ENCODE measurements at places on chromosomes 4 and X.

DNA sequence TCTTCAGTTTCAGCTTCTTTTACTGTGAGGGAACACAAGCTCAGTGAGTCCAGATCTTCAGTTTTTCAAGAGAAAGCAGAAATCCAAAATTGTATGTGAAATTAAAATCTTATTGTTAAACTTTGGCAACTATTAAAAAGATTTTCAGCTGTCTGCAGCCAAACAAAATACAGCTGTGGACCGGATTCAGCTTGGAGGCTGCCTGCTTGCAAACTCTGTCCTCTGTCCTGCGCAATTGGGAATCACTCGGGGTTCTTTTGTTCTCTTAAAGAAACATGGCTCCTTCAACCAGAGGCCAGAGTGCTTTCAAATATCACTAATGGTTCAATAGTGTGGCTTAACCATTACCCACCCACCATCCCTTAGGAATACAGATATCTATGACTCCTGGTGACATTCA, 201.2 kb downstream of the CHIC2 start:
- DNase-seq = no peak

- no peak for DNase-seq
Observed at GRCh38 chr4:60034361-60034760, 1165.8 kb upstream of the ADGRL3 start.

- no peak for DNase-seq
Observed at GRCh38 chr4:156336511-156336910, 382.8 kb upstream of the CTSO start.

GRCh38 chrX:139543920-139544319, 13.4 kb downstream of the F9 start:
- DNase-seq = no peak

GRCh38 chr4:167424341-167425256, 190.3 kb upstream of the SPOCK3 start:
- no peak for DNase-seq

DNA sequence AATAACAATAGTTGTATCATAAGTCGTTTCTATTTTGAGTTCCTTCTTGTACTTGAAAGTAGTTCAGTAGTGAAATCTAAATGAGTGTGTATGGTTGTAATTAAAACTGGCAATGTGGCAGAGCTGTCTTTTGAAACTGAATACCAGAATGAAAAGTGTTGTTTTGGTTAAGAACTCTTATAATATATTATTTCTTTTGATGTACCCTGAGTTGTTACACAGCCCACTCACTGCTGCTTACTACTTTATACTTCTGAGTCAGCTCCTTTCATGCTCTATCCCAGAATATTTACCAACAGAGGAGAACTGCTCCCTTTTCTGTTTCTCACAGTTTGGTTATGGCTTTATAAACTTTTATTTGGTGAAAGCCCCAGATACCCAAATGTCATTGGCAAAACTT, 28.8 kb downstream of the FAM199X start:
- no peak for DNase-seq

- peak; percentile 16 for DNase-seq
Observed at GRCh38 chr4:8594097-8595038, 1.8 kb downstream of the CPZ start.

- DNase-seq = peak; percentile 73
Observed at GRCh38 chrX:29470030-29470429, 745.3 kb upstream of the MAGEB2 start.

DNA sequence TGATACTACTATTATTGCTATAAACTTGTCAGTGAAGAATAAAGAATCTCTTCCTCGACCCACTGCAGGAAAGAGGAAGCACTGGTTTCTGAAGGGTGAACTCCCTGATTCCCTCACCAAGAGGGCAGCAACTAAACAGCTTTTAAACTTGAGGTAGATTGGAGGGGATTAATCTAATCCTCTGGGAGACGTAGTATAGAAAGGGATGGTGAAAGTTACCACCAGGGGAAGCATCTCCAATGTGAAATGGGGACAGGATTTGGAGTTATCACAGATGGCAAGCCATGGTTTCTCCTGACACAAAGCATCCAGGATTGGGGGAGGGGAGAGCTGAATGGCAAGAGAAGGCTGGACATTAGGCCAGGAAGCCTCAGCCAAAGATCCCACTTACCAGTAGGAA, 62.7 kb upstream of the PTPN13 start:
- DNase-seq = no peak

- no peak for DNase-seq
Observed at GRCh38 chrX:2627272-2627867, 63.7 kb upstream of the CD99 start.

DNA sequence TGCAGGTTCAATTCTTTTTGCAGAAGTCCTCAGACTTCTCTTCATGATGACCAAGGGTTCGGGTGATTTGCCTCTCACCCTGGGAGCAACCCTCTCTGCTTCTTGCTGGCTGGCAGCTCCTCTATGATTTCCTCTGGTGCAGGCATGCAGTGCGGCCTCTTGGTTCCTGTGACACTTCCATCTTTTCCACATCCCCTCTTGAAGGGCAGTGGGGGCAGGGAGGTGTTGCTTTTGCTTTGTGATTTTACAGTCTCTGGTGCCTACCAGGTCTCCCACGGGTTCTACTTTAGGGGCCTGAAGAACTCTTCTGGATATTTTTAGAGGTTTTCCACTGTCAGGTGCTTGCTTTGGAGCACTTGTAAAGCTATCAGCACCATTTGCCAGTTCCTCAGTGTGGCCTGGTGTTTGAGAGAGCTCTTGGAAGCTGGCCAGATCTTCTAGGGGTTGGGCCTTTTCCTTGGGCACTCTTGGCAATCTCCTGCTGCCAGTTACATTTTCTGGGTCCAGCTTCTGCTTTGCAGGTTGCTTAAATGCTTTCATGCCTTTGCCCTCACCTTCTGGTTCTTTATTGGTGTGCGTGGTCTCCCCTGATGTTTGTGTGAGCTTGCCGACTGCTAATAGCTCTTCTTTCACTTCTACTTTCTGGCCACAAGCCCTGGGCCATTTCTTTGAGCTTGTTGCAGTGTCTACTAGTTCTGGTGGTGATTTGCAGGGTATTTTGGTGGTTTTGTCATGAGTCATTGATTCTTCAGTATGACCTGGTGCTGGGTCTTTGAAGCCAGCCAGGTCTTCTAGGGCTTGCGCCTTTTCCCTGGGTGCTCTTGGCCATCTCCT, 11.5 kb upstream of the CHST7 start:
- no peak for DNase-seq

DNA sequence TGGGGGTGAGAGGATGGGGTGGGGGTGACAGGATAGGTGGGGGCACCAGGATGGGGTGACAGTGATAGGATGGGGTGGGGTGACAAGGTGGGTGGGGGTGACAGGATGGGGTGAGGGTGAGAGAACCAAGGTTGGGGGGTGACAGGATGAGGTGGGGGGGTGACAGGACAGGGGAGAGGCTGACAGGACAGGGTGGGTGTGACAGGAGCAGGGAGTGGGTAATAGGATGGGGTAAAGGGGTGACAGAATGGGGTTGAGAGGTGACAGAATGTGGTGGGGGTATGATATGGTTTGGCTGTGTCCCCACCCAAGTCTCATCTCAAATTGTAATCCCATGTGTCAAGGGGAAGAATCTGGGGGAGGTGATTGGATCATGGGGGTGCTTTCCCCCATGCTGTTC, 26.0 kb downstream of the RNF212 start:
- DNase-seq = no peak

GRCh38 chr4:81839347-81840042, 367.8 kb upstream of the RASGEF1B start:
- no peak for DNase-seq

GRCh38 chr4:119823045-119823444, 194.4 kb upstream of the PDE5A start:
- DNase-seq = no peak

- DNase-seq = no peak
Observed at GRCh38 chr4:40197879-40198689, 1.3 kb downstream of the RHOH start.

DNA sequence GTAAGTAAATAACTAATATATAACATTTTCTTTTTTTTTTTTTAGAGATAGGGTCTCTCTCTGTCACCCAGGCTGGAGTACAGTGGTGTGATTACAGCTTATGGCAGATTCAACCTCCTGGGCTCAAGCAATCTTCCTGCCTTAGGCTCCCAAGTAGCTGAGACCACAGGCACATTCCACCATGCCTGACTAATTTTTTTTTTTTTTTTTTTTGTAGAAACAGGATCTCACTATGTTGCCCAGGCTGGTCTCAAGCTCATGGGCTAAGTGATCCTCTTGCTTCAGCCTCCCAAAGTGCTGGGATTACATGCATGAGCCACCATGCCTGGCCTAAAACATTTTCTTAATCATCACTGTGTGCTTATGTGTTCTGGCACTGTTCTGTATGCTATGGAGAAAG, 32.8 kb downstream of the MGARP start:
- no peak for DNase-seq

GRCh38 chr4:30903502-30904214, 183.5 kb downstream of the PCDH7 start:
- DNase-seq = no peak

- DNase-seq = no peak
Observed at GRCh38 chrX:15748841-15749240, 10.8 kb downstream of the CA5B start.

DNA sequence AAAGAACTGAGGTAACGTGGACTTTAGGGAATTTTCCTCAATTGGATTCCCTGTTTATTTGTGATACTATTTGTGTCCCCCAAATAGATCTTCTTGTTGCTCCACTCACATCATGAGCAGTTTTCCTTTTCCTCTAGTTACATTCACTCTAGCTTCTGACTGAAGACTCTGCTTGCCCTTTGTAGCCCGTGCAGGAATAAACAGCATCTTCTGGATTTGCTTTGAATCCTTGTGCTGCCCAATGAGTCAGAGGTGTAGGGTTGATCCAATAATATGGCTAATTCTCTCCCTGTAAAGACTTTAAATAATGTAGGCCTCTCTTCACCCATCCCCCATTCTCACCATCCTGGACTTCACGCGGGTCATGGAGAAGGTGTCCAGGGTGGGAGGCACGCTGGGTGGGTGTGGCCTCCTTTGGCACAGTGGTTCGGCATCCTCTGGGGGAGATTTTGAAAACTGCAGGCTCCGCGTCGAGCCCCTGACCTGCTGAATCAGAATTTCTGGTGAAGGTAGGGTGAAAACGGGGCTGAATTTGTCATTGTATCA, 9.0 kb downstream of the HAND2 start:
- DNase-seq = no peak

DNA sequence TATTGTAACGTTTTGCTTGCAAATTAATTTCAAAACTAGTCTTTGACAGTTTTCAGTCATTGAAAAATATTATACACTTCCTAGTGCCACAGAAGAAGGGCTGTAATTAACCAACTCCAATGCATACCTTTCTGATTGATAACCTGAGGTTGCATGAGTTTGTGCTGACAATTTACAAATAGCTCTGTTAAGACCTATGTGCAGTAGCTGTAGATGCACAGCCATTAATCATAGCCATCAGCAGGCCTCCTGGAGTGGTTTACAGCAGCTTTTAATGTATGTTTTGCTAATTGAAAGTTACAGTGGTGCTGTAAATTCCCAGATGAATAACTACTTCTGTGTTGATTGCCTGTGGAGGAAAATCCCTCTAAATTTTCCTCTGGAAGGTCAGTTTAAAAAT, 758.1 kb downstream of the SH3BGRL start:
- DNase-seq = no peak

DNA sequence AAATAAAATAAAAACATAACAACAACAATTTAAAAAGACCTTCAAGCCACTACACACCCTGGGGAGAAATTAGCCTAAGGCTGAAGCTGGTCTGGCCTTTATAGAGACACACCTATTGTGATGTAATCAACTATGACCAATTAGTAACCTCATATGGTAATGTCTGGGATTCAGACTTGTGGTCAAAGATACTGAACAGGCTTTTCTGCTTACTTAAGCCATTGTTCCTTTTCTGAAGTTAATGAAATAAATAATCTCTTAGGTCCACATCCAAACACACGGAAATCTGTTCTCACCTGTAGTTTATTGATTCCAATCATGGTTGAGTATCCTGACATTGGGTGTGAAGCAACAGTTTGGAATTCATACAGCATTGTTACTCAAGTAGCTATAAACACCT, 152.5 kb downstream of the PLS3 start:
- no peak for DNase-seq

GRCh38 chrX:123756320-123756719, 23.5 kb upstream of the THOC2 start:
- DNase-seq = no peak

DNA sequence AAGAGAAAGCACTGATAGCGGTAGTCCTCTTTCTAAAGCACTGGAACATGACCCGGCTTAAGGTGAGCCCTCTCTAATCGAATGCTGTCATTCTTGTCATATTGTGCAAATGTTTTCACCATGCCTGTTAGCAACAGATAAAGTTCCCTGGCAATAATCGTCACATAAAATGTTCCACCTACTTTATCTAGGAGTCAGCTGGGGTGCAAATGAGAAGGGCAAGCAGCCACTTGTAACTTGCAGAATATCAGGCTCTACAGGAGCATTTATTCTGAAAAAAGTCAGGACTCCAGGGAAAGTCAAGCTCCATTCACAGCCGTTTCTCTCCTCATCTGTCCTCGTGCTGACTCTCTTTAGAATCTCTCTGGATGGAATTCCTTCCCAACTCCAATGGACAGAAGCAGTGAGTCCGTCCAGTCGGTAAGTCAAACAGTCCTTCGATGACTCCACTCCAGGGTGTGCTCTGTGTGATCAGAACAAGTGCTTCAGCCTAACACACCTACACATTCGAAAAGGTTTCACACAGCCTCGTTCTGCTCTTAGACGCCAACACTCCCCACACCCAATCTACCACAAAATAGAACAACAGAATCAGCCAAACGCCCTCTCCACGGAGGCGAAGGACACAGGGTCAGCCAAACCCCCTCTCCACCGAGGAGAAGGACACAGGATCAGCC, 101.7 kb upstream of the FRG1 start:
- no peak for DNase-seq

- no peak for DNase-seq
Observed at GRCh38 chr4:81326581-81326980, 111.6 kb upstream of the PRKG2 start.

GRCh38 chr4:144449611-144450010, 196.3 kb upstream of the HHIP start:
- DNase-seq = no peak

DNA sequence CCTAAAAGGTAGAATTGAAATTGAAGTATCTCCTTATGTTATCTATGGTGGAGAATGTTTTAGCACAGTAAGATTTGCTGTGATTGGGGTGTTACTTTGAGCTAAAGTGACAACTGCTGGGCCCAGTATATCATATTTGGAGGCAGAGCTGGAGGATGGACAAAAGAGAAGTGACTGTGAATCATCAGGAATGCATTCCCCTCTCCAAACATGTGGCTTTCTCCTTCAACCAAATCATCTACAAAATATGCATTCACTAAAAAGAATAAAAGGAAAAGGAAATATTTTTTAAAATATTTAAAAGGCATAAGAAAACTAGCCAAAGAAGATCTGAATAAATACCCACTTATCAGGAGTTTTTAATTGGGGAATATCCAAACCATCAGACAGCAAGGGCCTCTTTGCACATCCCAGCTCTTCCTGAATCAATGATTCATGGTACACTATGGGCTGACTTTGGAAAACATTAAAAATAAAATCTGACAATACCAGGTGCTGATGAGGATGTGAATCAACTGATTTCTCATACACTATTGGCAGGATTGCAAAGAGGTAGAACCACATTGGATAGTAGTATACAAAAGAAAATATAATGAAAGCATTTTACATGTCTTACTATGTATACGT, 671.7 kb upstream of the NR3C2 start:
- DNase-seq = no peak

- no peak for DNase-seq
Observed at GRCh38 chrX:66677430-66677829, 38.6 kb upstream of the EDA2R start.
